ENCODE measurements at places on chromosomes 12 and 14.

DNA sequence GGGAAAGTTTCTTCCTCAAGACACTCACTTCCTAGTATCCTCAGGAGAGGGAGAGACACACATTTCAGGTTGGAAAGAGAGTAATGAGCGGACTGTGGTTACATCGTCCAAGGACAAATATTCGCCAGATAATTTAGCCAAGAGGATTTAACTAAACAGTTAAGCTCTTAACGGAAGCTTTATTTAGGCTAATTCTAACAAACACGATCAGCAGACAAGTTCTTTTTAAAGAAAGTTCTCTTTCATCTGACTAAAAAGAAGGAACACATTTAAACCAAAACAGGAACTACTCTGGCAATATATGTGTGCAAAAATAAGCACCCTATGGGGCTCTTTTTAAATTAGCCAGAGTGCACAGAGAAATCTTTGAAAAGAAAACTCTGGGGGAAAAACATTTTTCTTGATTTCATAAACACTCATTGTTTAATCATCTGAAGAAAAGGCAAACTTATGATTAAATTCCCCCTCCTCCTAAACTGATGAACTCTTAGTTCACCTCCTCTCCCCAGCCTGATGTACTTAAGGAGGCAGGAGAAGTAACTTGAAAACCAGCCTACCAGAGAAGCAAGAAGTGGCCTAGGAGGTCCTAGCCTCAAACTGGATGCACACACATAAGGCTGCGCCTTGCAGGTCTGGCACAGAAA, 13.3 kb upstream of the BTG1 start:
- no peak for DNase-seq

GRCh38 chr12:15842108-15842507, 40.1 kb upstream of the STRAP start:
- DNase-seq: peak; percentile 79

DNA sequence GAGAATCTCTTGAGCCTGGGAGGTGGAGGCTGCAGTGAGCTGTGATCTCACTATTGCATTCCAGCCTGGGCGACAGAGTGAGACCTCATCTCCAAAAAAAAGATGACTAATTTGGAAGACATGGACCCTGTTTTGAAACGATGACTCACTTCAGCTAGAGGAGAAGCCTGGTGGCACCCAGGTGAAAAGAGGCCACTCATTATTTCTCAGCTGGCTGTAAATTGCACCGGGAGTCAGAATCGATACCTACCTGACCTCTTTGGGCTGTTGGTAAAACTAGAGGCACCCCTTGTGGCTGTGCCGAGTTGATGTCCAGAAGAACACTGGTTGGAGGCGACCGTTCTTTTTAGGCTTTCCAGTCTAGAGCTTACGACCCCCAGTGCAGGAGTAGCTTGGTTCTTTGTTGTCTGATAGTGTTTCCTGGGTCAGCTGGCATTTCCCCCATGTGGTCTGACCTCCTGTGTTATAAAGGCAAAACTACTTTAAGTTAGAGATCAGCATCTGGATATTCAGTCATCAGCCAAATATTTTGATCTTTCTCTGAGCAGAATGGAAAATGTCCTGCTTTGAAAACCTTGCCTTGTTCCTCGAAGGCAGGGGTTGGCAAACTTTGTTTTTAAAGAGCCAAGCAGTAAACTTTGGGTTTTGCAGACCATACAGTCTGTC, 93.2 kb downstream of the CHST11 start:
- peak; percentile 26 for DNase-seq

DNA sequence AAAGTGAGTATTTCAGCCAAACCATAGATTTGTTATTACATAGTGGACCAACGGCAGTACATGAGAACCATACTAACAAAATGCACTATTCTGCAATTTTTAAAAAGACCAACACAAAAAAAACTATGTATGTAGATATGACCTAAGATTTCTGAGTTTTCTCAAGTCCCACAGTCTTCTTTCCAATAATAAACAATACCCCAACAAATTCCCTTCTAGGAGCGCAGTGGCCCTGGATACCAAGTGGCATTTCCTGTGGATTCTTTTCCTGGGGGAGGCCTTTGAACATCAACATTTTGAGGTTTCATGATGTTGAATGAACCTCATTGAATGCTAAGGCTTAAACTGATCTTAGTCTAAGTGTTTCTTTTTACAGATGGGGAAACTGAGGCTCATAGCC, 210.5 kb downstream of the BCAT1 start:
- DNase-seq: no peak

GRCh38 chr12:79983492-79983891, 48.6 kb upstream of the PPP1R12A start:
- peak; percentile 97 for DNase-seq

GRCh38 chr12:3627336-3627735, 125.6 kb downstream of the CRACR2A start:
- no peak for DNase-seq

DNA sequence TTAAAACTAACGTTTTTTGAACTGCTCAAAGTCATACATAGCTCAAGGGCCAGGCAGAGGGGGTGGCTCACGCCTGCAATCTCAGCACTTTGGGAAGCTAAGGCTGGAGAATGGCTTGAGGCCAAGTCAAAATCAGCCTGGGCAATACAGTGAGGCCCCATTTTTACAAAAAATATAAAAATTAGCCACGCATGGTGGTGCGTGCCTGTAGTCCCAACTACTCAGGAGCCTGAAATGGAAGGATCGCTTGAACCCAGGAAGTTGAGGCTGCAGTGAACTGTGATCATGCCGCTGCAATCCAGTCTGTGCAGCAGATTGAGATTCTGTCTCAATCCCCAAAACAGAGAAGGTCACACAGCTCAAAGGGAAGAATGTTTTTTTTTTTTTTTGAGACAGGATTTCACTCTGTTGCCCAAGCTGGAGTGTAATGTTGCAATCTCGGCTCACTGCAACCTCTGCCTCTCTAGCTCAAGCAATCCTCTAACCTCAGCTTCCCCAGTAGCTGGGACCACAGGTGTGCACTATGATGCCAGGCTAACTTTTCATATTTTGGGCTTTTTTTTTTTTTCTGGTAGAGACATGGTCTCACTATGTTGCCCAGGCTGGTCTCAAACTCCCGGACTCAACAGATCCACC, 2.9 kb downstream of the RBM23 start:
- peak; percentile 75 for DNase-seq

DNA sequence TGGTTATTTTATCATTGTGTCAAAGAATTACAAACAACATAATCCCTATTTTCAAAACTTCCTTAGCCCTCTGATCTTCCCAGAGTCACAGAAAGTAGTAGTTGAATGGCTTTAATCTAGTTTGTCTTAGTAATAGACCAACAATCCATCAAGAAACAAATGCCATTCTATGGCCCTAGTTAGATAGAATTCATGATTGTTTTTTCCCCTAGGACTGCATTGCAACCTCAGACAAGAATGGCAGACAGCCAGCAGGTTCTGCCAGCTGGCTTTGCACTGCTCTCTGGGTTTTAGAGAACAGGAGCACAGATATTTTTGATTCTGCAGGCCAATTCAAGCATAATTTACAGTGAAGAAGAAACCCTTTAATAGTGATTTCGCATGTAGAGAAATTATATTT, 33.8 kb downstream of the SYT1 start:
- peak; percentile 29 for DNase-seq

- no peak for DNase-seq
Observed at GRCh38 chr14:59018978-59019377, 169.5 kb upstream of the DAAM1 start.

- no peak for DNase-seq
Observed at GRCh38 chr14:71815110-71815509, 117.1 kb upstream of the RGS6 start.

DNA sequence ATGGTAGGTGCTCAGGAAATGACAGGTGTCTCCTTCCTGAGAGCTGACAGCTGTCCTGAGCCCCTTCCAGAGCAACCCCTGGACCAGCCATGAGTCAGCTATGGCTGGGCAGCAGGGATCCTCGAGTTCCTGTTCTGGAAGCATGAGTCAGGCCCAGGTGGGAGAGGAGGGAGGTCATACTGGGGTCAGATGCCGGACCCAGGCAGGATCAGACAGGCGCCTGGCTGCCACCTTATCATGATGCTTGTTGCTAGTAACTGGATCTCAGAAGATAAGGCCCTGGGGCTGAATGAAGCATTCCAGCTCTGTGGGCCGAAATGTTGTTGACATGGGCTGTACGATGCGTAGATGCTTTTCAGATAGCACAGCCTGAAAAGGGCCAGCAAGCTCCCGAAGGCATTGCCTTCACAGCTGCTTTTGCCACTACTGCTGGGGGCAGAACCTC, 17.4 kb upstream of the KRT7 start:
- DNase-seq: no peak

DNA sequence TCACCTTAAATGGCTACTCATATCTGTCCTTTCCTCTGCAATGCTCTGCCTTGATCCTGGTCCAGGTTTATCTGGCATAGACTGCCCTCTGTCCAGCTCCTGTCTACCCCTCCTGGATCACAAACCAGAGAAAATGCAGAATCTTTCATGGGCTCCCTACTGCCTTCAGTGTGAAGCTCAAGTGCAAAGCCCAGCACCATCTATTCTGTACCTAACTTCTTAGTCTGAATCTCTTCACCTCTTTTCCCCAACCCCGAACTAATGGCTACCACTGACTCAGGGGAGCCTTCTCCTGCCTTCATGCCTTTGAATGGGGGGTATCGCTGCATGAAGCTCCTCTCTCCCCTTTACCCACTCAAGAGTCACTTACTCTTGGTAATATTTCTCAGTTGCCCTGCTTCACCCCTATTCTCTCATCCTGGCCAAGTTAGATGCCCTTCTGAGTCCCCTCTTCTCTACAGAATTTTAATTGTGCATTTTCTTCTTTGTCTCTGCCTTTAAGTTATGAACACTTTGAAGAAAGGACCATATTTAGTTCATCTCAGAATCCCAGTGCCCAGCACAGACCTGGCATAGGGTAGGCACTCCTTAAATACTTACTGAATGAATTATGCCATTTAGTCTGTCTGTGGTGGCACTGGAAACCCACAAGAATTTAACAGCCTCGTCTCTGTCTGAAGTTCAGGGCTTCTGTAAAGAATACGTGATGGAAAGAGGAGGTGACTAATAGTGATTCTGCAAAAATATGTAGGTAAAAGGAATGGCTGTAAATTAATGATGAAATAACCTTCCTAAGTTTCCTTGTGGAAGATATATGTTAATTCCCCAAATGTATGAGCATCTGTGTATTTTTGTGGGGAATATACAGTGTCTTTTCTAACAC, 191.3 kb upstream of the AMIGO2 start:
- DNase-seq: peak; percentile 91

GRCh38 chr14:67468378-67468730, 20.2 kb downstream of the TMEM229B start:
- DNase-seq: no peak

GRCh38 chr12:106136263-106136662, 2.5 kb downstream of the NUAK1 start:
- DNase-seq: peak; percentile 92

GRCh38 chr12:4269279-4269991, 4.1 kb upstream of the CCND2 start:
- no peak for DNase-seq

DNA sequence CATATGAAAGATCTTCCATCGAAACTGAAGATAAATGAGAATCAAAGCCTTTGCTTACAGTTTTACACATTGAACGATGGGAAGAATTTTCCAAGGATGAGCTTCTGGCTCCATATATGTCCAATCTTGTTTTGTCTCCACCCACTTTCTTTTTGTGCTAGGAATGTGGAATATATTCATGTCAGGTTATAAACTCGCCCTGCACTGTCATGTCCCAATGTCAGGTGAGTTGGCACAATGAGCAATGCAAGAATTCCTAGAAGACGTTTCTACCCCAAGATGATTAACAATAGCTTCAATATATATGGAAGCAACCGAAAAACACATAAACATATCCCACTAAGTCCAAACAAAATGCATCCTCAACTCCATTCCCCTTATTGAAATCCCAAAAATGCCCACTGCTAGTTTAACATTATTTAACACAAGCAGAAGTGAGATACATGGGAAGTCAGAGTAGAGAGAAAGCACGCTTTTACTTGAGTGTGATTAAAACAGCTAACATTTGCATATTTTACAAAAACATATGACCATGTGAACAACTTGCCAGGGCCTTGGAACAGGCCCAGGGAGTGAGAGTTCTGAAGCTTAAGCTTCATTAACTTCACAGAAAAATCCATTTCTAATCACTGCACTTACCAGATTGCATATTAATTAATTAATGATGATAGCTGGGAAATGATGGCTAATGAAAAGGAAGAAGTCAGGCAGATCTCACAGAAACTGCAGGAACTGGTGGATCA, 233.9 kb downstream of the GXYLT1 start:
- DNase-seq: no peak

- no peak for DNase-seq
Observed at GRCh38 chr14:105292826-105293711, 7.7 kb downstream of the BRF1 start.

DNA sequence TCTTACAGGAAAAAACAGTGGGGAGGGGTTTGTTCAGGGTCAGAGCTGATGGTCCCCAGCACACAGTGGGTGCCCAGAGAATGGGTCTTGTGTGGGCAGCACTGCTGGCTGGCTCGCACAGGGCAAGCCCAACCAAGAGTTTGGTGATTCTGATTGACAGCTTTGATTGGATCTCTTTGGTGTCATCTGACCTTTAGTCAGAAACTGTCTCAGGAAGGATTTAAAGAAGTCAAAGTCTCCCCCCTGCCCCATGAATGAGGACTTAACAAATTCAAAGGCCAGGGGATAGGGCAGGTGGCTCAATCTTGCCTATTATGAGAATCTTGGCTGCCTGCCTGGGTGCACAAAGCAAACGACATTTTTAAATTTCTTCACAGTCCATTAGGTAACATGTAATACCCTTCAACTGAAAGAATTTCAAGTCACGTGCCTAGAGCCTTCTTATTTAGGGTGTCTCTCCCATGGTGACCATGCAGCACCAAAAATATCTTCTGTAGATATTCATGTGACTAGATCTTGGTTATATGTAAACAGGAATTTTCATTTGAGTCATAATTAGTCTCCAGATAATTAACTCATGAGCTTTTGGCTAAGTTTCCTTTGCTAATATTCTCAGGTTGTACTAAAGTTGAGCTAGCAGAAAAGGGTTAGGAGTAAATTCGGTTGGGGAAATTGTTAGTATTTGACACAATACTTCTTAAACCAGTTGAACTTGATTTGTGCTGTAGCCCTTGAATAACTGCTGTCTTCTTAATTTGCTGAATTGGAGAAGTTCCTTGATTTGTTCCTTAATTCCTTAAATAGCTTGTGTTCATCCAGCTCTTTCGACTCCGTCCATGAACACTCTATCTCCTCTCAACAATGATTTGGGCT, 54.5 kb upstream of the HECTD1 start:
- peak; percentile 69 for DNase-seq

DNA sequence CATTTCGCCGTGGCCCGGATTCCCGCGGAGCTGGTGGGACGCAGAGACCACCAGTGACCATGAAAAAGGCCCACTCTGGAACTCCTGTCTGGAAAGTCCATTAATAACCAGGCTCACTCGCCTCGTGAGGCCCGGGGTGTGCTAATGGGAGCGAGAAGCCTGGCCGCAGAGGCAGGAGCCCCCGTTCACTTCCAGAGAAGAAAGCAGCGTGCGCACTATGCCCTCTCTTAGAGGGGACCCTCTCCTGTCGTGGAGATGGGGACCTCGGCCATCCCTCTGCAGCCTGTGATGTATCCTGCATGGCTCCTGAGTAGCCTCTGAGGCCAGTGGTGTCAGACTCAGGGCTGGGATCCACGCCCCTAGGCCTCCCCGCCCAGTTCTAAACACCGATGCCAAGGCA, 134.1 kb upstream of the VRK1 start:
- no peak for DNase-seq

- no peak for DNase-seq
Observed at GRCh38 chr12:123070267-123071081, 80.4 kb downstream of the PITPNM2 start.

All from AG10803 (cell line).